ENCODE measurements at places on chromosomes 2 and 18.

DNA sequence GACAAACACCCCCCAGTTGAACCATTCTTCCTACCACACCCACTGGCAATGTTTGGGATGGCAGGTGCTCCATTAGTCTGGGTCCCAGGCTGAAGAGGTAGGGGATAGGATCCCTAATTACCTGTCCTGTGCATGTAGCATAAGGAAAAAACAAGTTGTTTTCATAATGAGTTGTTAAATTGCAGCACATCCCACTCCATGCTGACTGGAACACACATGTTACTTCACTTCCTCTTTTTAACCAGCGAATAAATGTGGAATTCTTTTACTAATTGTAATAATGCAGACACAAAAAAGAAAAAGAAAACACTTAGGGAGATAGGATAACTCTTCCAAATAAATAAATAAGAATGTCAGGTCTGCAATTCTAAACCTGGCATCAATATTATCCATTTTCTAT, 11.8 kb upstream of the CBLN2 start:
- DNase-seq: no peak

GRCh38 chr2:181121996-181122395, 141.6 kb downstream of the UBE2E3 start:
- no peak for DNase-seq

DNA sequence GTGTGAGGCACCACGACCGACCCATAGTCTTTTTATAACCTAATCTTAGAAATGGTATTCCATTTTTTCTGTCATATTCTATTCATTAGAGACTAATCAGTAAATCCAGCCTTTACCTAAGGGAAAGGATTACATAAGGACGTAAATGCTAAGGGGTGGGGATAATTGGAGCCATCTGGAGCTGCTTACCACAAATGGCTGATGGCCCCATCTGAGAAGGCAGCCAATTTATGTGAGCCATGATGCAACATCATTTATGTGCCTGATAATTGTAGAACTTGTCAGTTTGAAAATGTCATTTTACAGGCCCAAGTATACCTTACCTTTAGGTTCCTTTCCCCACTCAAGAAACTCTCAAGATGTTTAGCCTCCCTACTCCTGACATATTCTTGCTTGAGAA, 44.0 kb downstream of the ARHGEF33 start:
- DNase-seq: no peak

GRCh38 chr2:135279209-135279608, 227.1 kb downstream of the RAB3GAP1 start:
- DNase-seq: no peak

GRCh38 chr2:86019121-86019520, 86.6 kb downstream of the POLR1A start:
- DNase-seq: no peak

- DNase-seq: no peak
Observed at GRCh38 chr2:44456946-44457345, 95.2 kb downstream of the CAMKMT start.

GRCh38 chr18:53375621-53376020, 848.8 kb downstream of the MBD2 start:
- no peak for DNase-seq

DNA sequence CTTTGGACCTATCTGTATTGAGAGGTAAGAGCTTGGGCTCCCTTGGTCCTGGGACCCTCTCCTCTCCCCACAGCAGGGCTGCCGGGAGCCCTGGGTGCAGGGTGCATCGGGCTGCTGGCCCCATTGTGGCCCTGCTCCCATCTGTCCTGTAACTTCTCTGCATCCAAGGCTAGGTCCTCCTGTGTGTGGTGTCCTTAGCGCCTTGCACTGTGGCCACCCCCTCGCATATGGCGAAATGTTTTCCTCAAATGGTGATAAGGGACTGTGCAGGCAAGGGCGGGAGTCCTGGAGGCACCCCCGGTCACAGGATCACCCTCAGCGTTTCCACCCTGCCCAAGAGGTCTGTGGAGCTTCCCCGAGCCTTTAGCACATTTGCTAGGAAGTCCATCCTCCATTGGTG, 208.2 kb downstream of the SH3RF3 start:
- DNase-seq: no peak

GRCh38 chr2:189533288-189534035, 47.1 kb downstream of the SLC40A1 start:
- DNase-seq: no peak

DNA sequence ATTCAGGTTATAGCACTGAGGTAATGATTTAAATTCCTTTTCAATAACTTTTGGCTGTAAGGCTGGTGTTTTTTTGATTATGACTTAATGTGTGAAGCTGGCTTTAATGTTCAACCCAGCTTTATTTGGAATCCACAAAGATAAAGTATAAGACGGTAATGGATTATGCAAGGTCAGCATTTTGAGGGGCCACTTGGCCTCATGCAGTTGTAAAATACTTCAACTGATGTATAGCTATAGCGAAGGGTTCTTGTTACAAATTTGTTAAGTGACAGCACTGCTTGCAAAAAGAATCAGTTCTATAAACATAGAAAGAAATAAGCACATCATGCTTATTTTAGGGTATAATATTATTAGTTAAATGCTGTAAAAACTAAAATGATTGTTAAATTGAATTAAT, 36.6 kb downstream of the LRP1B start:
- DNase-seq: no peak

- no peak for DNase-seq
Observed at GRCh38 chr18:44637210-44638033, 43.3 kb upstream of the SETBP1 start.

- peak; percentile 18 for DNase-seq
Observed at GRCh38 chr2:176999301-176999700, 213.3 kb upstream of the HNRNPA3 start.

DNA sequence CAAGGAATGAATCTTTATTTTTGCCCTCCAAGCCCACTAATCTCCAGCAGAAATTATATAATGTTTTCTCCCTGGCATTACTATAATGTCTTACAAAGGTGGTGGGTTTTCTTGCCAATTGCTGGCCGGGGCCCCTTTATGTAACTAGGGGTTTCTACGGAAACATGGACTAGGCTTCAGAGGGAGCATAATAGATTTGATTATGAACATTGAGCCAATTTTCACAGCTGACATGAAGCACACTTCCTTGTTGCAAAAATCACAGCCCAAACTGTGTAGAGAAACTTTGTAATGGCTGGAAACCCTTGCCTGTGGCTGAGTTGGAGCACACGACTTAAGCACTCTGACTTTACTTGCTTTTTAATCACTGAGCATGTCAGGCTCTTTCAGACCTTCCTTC, 3.8 kb upstream of the CYRIA start:
- DNase-seq: no peak

- DNase-seq: no peak
Observed at GRCh38 chr2:105827351-105828096, 82.8 kb downstream of the NCK2 start.

DNA sequence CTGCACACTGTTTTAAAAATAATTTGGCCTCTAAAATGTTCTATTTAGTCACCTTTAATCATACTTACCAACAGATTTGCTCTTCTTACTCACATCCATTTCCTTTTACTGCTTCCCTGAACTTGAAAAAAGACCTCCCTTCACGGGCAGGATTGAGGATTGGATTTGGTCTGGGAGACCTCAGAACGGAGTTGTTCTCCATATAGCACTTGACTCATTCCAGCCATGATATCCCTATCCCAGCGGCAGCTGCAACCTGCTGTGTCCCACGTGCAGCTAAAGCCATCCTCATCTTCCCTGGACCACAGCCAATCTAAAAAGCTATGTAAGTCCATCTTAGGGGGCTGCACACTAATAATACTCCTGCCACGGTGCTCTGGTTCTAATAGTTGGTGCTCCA, 97.0 kb upstream of the PTPRM start:
- no peak for DNase-seq

DNA sequence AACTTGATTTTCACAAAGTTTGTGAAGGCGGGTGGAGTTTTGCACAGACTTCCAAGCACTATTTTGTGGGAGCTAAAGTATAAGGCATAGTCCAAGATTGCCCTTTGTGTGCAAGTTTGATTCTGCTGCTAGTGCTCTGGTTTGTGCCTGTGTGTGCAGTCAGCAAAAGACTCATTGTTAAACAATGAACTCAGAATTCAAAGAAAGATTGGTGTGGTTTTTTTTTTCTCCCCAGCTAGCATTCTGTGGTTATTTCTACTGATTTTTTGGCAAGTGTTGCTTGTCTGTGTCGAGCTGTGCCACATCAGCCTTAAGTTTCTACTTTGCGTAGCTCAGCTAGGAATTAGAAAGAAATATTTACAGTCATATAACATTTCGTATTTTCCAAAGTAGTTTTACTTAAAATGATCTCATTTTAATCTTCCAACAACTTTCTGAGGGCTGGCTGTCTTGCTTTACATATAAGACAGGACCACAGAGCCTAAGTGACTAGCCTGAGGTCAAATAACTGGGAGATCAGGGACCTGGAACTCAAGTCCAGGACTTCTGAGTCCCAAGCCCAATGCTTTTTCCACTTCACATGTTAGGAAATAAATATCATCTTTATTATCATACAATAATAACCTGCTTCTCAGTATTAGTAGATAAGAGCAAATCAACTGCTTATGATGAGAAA, 69.8 kb downstream of the BABAM2 start:
- DNase-seq: peak; percentile 34

DNA sequence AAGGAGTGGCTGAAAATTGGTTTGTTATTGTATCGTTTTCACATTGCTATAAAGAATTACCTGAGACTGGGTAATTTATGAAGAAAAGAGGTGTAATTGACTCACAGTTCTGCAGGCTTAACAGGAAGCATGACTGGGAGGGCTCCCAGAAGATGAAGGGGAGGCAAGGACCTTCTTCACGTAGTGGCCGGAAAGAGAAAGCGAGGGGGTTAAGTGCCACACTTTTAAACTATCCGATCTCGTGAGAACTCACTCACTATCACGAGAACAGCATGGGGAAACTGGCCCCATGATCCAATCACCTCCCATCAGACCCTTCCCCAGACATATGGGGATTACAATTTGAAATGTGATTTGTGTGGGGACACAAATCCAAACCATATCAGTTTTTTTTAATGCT, 81.6 kb downstream of the FBXO15 start:
- no peak for DNase-seq

DNA sequence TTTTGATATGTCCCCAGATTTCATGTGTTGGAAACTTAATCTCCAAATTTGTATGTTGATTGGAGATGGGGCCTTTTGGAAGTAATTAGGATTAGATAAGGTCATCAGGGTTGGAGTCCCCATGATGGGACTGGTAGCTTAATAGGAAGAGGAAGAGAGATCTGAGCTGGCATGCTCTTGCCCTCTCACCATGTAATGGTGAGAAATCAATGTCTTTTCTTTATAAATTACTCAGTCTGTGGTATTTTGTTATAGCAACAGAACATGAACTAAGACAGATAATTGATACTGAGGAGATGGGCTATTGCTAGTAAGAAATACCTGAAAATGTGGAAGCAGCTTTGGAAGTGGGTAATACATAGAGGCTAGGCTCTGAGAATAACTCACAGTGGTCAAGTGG, 48.0 kb downstream of the CDC42EP3 start:
- DNase-seq: no peak

GRCh38 chr2:67526283-67526682, 129.2 kb downstream of the ETAA1 start:
- DNase-seq: no peak

GRCh38 chr2:140621583-140622362, 1509.0 kb downstream of the LRP1B start:
- no peak for DNase-seq

DNA sequence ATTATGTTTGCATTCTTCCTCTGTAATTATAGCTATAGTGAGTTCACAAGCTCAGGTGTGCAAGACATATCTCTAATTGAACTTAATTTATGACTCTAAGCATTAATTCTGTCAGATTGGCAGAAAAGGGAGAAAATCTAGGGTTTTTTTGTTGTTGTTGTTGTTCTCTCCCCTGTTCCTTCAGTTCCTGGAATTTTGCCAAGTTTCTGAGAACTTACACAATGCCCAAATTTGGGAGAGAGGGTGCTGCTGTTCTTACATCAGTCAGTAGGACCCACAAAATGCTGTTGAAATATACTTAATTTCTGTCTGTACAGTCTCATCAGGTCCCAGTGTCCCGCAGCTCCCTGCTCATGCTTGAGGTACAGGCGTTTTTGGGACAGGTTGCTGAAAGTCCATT, 221.8 kb upstream of the RBMS1 start:
- DNase-seq: no peak

DNA sequence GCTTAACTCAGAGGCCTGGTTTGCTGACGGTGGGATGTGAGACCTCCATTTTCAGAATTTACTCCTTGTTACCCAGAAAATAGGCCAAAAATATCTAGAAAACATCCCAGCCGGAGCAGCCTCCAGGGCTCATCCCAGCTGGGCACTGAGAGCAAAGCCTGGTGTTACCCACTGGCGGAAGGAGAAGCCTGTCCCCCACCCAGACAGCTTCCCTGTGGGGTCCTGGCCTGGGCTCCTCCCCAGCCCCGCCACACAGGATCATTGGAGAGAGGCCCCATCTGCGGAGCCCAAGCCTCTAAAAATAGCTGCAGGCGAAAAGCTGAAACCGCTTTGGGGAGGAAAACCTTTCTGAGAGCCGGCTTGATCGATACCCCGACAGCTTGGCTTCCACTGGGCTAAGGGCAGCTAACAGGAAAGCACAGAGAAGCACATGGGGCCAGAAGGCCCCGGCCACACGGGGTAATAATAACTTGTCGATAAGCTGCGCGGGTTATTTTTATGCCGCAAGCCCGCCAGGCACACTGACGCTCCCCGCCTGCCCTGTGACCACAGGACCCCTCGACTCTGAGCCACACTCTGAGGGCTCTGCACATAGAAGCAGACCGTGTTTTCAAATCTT, 26.9 kb upstream of the FAHD2A start:
- no peak for DNase-seq

DNA sequence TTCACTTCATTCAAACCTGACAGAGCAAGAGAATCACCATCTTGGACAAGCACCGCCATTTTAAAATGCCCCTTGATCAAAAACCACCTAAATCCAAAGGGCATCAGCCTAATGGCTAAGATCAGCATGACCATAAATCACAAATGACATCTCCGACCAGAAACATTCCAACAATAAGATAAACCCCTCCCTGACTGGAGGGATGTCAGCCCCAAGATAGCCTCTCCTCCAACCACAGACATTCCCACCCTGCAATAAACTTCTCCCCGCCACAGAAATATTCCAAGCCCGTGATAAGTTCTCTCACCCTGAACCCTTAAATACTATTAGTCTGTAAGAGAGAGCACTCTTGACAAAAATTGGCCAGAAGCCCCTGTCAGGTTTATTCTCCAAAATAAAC, 21.6 kb upstream of the LYPD1 start:
- DNase-seq: no peak

DNA sequence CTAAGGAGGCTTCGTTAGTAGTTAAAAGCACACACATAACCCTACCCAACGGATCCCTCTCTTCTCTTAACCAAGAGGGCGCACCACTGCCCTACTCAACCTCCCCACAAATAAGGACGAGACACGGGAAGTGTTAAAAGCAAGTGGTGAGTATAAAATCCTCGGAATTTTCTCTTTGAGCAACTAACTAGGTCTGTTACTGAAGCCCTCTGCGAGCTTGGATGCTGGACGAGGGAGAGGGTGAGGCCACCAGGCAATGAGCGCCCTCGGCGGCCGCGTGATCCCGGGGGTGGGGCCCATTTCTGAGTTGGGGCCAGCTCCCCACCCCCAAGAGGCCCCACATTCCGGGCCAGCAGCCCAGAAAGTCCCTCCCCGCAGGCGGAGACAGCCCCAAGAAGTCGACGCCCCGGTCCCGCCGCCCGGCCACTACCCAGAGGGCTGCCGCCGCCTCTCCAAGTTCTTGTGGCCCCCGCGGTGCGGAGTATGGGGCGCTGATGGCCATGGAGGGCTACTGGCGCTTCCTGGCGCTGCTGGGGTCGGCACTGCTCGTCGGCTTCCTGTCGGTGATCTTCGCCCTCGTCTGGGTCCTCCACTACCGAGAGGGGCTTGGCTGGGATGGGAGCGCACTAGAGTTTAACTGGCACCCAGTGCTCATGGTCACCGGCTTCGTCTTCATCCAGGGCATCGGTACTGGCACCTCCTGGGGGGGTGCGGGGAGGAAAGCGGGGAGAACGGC, at the start of gene CYBRD1:
Gene CYBRD1 (plus strand): TSS at position 423 of the 736 bp plus-strand sequence. CDS start 72 bp downstream, at position 495.
- peak; percentile 87 for DNase-seq
